H1 (cell line): ENCODE measurements at places on chromosomes 11 and 22. TPM values are rescaled to one million over a fixed set of nuclear protein-coding genes. Genes with fewer than 3 reads are reported as not detected.
A peak's percentile ranks its signal among the peaks of the same experiment; 100 is the strongest.

The VPREB1 gene
- not detected in 2 replicates for total RNA-seq

The PYGM gene
- 9.6 and 9.7 TPM in 2 replicates for total RNA-seq

The UPK3A gene
- 0.35 TPM in 1 of 2 replicates, not detected in the other for total RNA-seq

The MUC5AC gene
- total RNA-seq: not detected in 2 replicates

The NAV2 gene
- total RNA-seq: 66.9 and 73.6 TPM in 2 replicates

The UBTFL1 gene
- not detected in 2 replicates for total RNA-seq

DNA sequence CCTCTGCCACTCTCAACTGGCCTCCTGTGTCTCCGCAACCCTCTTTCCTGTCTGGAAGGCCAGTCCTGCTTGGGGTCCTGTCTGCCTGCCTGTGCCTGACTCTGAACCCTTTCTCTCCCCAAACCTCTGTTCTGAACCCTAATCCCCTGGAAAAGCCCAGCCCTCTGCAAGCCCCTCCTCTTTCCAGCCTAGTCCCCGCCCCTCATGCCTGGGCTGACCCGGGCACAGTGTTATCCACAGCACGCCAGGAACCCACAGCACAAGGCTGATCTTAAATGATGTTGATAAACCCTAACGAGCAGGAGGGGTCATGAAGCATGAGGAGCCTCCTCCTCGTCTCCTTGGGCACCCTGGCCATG lies at the start of gene IFITM10:
Gene IFITM10, minus strand, starts transcription at position 115 of the 359 bp plus-strand sequence. CDS start 153 bp downstream, outside the sequence.
- peak; percentile 71 for DNase-seq
- peaks cover 30% of the 10 kb centered on the region for H3K27me3 ChIP-seq
- no peak within 1 kb of the TSS for H3K27ac ChIP-seq
- H3K4me1 ChIP-seq: peaks cover 1% of the 10 kb centered on the region
- H3K36me3 ChIP-seq: peaks cover 6% of the 10 kb centered on the region

GRCh38 chr11:117910941-117911655 lies 18.1 kb downstream of the TMPRSS13 start:
- H3K4me3 ChIP-seq: no peak overlapping the region
- H3K27ac ChIP-seq: no peak overlapping the region
- DNase-seq: no peak
- no peaks in the 10 kb centered on the region for H3K27me3 ChIP-seq

GRCh38 chr11:3129181-3129590 lies 35.9 kb downstream of the OSBPL5 start:
- no peak overlapping the region for H3K4me3 ChIP-seq
- no peaks in the 10 kb centered on the region for H3K36me3 ChIP-seq
- no peaks in the 10 kb centered on the region; the same call in 1 of the 2 replicates for H3K27me3 ChIP-seq
- DNase-seq: no peak
- no peak overlapping the region for H3K27ac ChIP-seq

GRCh38 chr22:20156611-20157429 lies 6.0 kb upstream of the CCDC188 start:
- H3K4me3 ChIP-seq: no peak overlapping the region
- no peak overlapping the region for H3K27ac ChIP-seq
- H3K4me1 ChIP-seq: peaks cover 6% of the 10 kb centered on the region; the same call in 1 of the 2 replicates
- peak; percentile 79 for DNase-seq
- no peaks in the 10 kb centered on the region for H3K27me3 ChIP-seq

DNA sequence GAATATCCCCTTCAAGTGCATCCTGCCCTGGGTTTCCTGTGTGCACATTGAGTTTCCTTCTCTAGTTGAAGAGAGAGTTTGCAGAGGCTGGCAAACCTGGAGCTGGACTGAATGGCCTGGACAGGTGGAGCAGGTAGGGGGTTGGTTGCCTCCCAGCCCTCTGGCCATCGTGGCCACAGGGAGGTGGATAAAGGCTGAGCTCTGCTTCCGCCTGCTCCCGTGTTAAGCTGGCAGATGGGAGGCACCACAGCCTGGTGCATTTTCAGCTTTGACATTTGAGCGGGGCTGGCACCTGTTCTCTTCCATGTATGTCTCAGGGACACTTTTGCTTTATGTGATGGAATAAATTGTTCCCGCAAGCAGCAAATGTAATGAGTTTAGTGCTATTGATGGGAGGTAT lies 11.1 kb downstream of the MICAL2 start:
- no peaks in the 10 kb centered on the region for H3K27me3 ChIP-seq
- no peaks in the 10 kb centered on the region for H3K36me3 ChIP-seq
- no peaks in the 10 kb centered on the region for H3K4me1 ChIP-seq
- no peak for DNase-seq

- no peaks in the 10 kb centered on the region for H3K36me3 ChIP-seq
- H3K4me3 ChIP-seq: no peak overlapping the region
- H3K4me1 ChIP-seq: no peaks in the 10 kb centered on the region
- no peak overlapping the region for H3K27ac ChIP-seq
- no peaks in the 10 kb centered on the region for H3K27me3 ChIP-seq
Measured at GRCh38 chr11:44577231-44577830, 11.9 kb downstream of the CD82 start.

DNA sequence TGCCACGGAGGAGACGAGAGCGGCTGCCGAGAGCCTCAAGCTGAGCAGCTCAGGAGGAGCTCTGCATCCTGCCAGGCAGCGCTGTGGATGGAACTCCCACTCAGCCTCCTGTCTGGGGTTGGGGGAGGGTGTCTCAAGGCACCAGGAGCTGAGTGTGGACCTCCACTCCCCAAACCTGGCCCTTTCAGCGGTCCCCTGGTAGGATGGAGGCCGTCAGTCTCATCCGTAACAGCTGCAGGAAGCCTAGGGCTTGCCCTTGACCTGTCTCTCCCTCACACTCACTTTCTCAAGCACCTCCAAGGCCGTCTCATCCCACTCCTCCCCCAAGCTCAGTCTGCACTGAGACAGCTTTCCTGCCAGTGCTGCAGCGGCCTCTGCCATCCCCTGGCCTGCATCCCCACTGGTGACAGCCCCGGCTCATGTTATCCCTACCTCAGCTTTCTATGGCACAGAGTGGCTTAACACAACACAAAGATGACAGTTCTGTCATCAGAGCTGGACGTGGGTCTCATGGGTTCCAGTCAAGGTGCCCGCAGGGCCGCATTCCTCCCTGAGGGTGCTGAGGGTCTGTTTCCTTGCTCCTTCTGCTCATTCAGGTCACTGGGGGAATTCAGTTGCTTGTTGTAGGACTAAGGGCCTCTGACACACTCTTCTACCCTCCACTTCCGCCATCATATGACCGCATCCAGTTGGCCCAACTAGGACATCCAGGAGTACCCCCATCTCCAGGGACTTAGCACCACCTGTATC lies 341.9 kb upstream of the B3GAT1 start:
- DNase-seq: no peak
- no peaks in the 10 kb centered on the region; the same call in 1 of the 2 replicates for H3K4me1 ChIP-seq
- no peaks in the 10 kb centered on the region for H3K36me3 ChIP-seq
- H3K4me3 ChIP-seq: no peak overlapping the region
- H3K27ac ChIP-seq: no peak overlapping the region

GRCh38 chr11:122229481-122230384 lies 113.7 kb upstream of the BLID start:
- peaks cover 15% of the 10 kb centered on the region for H3K4me1 ChIP-seq
- no peaks in the 10 kb centered on the region for H3K27me3 ChIP-seq
- H3K4me3 ChIP-seq: no peak overlapping the region
- DNase-seq: peak; percentile 51
- H3K27ac ChIP-seq: peak overlapping the region; percentile 60

GRCh38 chr22:36136475-36136874 lies 24.1 kb downstream of the APOL3 start:
- DNase-seq: no peak
- no peak overlapping the region for H3K27ac ChIP-seq
- H3K27me3 ChIP-seq: no peaks in the 10 kb centered on the region
- no peak overlapping the region for H3K4me3 ChIP-seq
- peaks cover 6% of the 10 kb centered on the region; the same call in 1 of the 2 replicates for H3K4me1 ChIP-seq
- no peaks in the 10 kb centered on the region for H3K36me3 ChIP-seq

DNA sequence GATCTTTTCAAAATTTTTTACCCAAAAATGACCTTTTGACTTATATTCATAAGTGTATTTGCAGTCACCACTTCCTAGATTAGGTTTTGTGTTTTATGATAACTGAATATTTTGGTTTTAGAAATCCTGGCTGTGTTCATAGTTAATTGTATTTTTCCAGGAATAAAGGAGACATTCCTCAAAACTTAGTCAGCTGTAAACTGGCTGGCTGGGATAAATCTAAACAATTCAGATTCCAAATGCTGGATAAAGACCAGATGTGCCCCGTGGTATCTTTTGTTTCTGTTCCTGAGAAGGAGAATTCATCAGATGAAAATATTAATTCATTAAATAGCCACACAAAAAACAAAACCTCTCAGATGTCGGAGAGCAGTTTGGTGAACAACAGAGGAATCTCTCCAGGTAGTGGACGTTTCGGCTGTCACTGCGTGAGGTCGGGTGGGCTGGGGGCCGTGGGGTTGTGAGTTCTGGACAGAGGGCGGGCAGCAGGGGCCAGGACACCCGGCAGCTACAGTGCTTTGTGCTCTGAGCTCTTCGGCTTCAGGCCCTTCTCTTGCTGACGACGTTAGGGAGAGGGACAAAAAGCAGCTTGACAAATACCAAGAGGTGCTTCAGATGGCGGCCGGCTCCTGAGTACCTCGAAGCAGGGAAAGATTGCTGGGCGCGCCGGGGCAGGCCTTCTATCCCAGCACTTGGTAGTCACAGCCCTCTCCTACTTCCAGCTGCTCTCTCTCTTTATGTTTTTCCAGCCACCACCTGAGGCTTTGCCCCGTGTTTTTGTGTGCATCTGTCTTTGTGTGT lies 24.6 kb downstream of the MOV10L1 start:
- H3K27me3 ChIP-seq: no peaks in the 10 kb centered on the region
- no peak for DNase-seq
- no peaks in the 10 kb centered on the region for H3K4me1 ChIP-seq
- no peak overlapping the region for H3K27ac ChIP-seq
- no peaks in the 10 kb centered on the region for H3K36me3 ChIP-seq

- no peak overlapping the region for H3K4me3 ChIP-seq
- H3K36me3 ChIP-seq: no peaks in the 10 kb centered on the region
- H3K4me1 ChIP-seq: no peaks in the 10 kb centered on the region
- DNase-seq: no peak
- H3K27ac ChIP-seq: no peak overlapping the region
Measured at GRCh38 chr11:12019866-12020416, 11.5 kb upstream of the DKK3 start.

DNA sequence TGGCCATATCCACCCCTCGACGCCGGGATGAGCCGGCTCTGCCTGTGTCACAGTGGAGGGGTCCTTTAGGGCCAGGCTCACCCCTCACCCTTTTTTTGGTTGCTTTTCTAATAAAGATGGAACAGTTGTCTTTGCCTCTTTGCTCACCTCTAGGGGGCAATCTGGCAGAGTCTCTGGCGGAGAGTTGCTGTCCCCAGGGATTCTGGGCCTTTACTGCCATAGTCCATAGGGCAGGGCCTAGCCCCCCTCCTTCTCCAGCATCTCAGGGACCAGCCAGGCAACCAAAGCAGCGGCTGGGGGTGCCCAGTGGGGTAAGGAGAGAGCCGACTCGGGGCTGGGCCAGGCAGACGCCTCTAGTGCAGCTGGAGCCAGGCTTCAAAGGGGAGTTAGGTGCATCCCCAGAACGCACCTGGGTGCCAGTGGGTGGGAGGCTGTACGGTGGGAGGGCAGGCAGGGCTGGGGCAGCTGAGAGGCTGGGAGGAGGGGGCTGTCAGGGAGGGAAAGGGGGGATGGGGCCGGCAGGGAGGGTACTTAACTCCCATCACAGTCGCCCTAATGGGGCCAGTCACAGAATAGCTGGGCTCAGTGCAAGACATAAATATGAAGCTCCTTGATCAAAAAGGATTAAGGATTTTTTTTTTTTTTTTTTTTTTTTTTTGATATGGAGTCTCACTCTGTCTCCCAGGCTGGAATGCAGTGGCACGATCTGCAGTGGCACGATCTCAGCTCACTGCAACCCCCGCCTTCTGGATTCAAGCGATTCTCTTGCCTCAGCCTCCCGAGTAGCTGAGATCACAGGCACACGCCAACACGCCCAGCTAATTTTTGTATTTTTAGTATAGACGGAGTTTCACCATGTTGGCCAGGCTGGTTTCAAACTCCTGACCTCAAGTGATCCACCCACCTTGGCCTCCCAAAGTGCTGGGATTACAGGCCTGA lies 2.5 kb upstream of the SUSD2 start:
- peaks cover 13% of the 10 kb centered on the region for H3K4me1 ChIP-seq
- no peaks in the 10 kb centered on the region; the same call in 1 of the 2 replicates for H3K36me3 ChIP-seq
- H3K27ac ChIP-seq: no peak overlapping the region
- H3K27me3 ChIP-seq: no peaks in the 10 kb centered on the region

- no peaks in the 10 kb centered on the region for H3K4me1 ChIP-seq
- H3K27me3 ChIP-seq: no peaks in the 10 kb centered on the region
- no peaks in the 10 kb centered on the region for H3K36me3 ChIP-seq
- no peak overlapping the region for H3K4me3 ChIP-seq
- no peak overlapping the region for H3K27ac ChIP-seq
Measured at GRCh38 chr11:82315093-82315492, 418.6 kb downstream of the FAM181B start.

DNA sequence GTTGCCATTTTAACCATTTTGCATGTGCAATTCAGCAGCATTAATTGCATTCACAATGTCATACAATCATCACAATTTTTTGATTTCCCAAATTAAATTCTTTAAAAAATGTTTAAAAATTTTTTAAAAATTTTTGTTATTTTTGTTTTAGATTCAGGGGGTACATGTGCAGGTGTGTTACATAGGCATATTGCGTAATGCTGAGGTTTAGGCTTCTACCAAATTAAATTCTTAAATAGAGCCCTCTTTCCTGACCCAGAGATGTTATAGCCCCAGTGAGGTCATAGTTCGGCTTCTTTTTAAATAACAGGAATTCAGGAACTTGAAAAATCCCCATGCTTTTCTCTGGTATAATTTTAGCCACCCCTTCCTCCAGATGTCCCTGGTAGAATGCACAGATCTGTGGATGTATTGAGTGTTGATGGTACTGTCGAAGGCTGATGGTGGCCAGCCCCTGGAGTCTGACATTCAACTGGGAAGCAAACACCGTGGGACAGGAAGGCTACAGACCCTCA lies 11.3 kb upstream of the AMPD3 start:
- no peaks in the 10 kb centered on the region for H3K36me3 ChIP-seq
- H3K27ac ChIP-seq: no peak overlapping the region
- H3K4me3 ChIP-seq: no peak overlapping the region
- H3K4me1 ChIP-seq: no peaks in the 10 kb centered on the region

DNA sequence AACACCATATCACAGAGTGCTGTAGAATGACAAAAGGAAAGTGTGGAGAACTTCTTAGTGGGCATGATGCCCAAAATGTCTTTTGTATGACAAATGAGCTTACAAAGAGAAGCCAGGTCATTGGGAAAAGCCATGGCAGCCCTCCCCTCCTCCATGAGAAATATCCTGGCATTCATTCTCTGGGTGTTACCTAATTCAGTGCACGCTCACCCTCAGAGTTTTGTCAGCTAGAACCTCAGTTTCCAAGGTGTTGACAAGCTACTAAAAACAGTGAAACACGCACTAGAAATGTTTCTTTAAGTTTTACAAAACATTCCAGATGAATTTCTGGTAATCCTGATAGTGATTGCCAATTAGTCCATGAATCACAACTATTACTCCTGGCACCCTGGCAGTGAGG lies 105.4 kb upstream of the FSHB start:
- no peak overlapping the region for H3K4me3 ChIP-seq
- no peaks in the 10 kb centered on the region for H3K4me1 ChIP-seq
- no peak overlapping the region for H3K27ac ChIP-seq
- no peaks in the 10 kb centered on the region for H3K36me3 ChIP-seq
- DNase-seq: no peak
